ENCODE measurements at places on chromosomes 4 and X. TPM values are rescaled to one million over a fixed set of nuclear protein-coding genes. Genes with fewer than 3 reads are reported as not detected.

- H3K4me3 ChIP-seq, result no peak overlapping the region
- H3K27me3 ChIP-seq, result no peaks in the 10 kb centered on the region
- no peaks in the 10 kb centered on the region for H3K4me1 ChIP-seq
- no peak for DNase-seq
- no peaks in the 10 kb centered on the region for H3K36me3 ChIP-seq
- H3K27ac ChIP-seq, result no peak overlapping the region
Observed at GRCh38 chrX:104749951-104750610, 184.1 kb downstream of the IL1RAPL2 start.

The UCP1 gene
- total RNA-seq, result not detected

The AKAP14 gene
- total RNA-seq, result not detected

The ZBTB33 gene
- 20.3 TPM for total RNA-seq

DNA sequence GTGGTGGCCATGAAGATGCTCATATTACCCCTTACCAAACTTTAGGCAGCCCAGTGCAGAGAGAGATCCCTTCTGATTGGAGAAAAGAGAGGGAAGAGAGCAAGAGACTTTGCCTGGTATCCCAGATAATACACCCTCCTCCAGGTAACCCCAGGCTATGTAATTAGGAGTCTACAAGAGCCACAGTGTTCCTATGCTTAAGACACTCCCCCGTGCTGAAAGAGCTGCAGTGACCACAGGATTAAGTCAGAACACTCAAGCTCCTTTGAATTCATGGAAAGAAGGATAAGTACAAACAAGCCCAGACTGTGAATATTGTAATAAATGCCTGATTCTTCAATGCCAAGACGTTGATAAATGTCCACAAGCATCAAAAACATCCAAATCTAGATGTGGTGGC, 41.4 kb downstream of the PABPC4L start:
- DNase-seq, result no peak
- H3K27ac ChIP-seq, result no peak overlapping the region
- no peak overlapping the region for H3K4me3 ChIP-seq
- H3K4me1 ChIP-seq, result peaks cover 4% of the 10 kb centered on the region

All from mesothelial cell of epicardium (in vitro differentiated cells).